ENCODE measurements at places on chromosomes 11 and 22. TPM values are rescaled to one million over a fixed set of nuclear protein-coding genes. Genes with fewer than 3 reads are reported as not detected.

NAALADL1 gene
- 6.6 TPM for total RNA-seq

CDC42EP2 gene
- total RNA-seq, result not detected

TREH gene
- total RNA-seq, result not detected

LMNTD2 gene
- 1.3 TPM for total RNA-seq

C11orf91 gene
- not detected for total RNA-seq

PNPLA5 gene
- total RNA-seq, result not detected

ANO9 gene
- total RNA-seq, result 28.2 TPM

GPHA2 gene
- total RNA-seq, result not detected

Measured in activated CD8-positive, alpha-beta T cell treated with anti-CD3 and anti-CD28 coated beads for 36 hours (primary cell).